Transverse colon (tissue), 4 donors: ENCODE measurements at places on chromosomes 1 and 21. TPM values are rescaled to one million over a fixed set of nuclear protein-coding genes. Genes with fewer than 3 reads are reported as not detected.

The CELA2A gene
- total RNA-seq, result not detected

The ITLN2 gene
- not detected for total RNA-seq

The TFF3 gene
- 2,581 TPM for total RNA-seq

DNA sequence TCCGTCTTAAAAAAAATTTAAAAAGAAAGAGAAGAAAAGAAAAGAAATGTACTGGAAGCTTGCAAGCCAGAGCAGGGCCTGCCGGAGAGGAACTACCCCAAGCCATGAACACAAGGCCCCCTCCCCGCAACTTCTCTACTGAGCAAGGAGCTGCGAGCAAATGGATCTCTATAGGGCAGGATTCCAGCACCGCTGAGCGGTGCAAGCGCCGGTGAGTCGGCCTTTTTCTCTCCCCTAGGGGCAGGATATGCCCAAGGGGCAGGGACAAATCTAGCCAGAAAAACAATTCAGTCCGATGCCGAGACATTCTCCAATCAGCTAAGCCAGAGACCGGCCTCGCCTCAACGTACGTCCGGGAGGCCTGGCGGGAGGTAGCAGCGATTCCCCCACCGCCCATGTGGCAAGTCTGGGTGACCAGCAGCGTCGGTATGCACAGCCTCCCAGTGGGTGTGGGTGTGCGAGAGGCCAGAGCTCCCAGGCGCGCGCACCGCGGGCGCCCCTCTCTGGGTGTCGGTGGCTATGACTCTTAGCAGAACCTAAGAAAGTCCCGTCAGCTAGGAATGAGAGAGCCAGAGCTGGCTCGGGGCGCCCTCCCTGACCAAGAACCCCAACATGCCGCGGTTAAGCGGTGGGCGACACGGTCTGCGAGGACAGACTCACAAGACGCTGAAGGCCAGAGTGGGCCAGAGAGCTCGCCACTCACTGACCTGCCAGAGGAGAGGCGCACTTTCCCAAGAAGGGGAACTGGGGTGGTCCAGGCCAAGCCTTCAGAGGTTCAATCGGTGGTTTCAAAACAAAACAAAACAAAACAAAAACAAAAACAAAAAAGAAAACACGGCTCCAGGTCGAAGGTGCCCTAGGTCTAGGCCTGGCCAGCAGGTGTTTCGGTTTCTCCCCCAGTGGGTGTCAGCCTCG lies 1.9 kb downstream of the CSMD2 start:
- peak; percentile 25 for DNase-seq

DNA sequence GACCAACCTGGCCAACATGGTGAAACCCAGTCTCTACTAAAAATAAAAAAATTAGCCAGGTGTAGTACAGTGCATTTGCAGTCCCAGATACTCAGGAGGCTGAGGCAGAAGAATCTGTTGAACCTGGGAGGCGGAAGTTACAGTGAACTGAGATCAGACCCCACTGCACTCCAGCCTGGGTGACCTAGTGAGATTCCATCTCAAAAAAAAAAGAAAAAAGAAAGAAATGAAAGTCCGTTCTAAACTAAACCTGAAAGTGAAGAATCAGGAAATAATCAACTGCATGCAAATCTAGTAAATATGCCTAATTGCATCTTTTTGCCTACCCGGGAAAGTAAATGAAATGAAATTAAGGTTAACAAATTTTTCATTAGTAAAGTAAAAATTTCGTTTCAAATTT lies 99.6 kb downstream of the ZZZ3 start:
- DNase-seq, result no peak

DNA sequence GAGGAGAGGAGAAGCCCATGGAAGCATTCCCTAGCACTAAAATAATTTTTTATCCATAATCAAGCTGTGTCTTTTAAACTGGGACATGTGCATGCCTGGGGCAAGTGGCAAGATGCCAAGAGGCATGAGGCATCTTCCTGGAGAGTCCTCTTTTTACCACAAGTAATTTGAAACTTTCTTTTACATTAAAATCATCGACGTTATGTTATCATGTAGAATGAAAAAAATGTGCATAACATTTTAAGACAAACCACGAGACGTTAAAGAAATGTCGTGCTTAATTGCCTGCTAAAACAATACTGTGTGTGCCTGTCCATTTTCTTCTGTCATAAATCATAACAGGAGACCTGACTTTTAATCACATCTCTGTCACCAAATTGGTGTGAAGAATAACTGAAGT lies 1.5 kb downstream of the STYXL2 start:
- no peak for DNase-seq

DNA sequence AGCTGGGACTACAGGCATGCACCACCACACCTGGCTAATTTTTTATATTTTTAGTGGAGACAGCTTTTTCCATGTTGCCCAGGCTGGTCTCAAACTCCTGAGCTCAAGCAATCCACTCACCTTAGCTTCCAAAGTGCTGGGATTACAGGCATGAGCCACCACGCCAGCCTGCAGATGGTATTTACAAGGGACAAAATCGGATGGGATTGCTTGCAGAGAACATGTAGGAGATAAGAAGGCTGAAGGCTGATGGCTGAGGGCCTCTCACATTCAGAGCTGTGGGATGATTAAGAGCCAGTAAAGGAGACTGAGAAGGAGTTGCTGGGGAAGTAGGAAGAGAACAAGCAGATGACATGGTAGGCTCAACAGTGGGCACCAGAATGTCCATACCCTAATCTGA lies 24.0 kb upstream of the QSOX1 start:
- DNase-seq, result no peak

- no peak for DNase-seq
These were observed 39.3 kb downstream of the FASLG start for GRCh38 chr1:172698224-172698623.

GRCh38 chr1:91732291-91733107 lies 153.5 kb downstream of the TGFBR3 start:
- no peak for DNase-seq

GRCh38 chr1:208048904-208049303 lies 138.0 kb upstream of the CD34 start:
- no peak for DNase-seq
